ENCODE measurements at places on chromosomes 2 and 18. TPM values are rescaled to one million over a fixed set of nuclear protein-coding genes. Genes with fewer than 3 reads are reported as not detected.

The ALPG gene
- total RNA-seq = not detected

The MDH1B gene
- total RNA-seq = 15.5 TPM

DNA sequence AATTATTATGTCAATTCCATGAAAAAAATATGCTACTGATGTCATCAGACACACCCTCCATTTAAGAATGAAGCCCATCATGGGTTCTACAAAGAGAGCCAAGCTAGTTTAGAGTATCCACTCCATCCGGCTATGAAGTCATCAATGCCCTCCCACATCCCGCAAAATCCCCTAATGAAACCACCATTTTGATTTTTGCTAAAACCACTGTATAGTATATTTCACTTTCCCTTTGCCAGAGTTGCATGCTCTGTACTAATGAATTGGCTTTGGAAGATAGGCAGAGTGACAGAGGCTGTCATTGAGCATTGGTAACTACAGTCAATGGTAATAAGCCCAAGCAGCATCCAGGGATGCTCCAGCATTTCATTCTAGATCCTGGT, 118.6 kb downstream of the ANKRD44 start:
- H3K4me3 ChIP-seq = no peak overlapping the region
- DNase-seq = no peak
- no peak overlapping the region for H3K27ac ChIP-seq
- H3K36me3 ChIP-seq = no peaks in the 10 kb centered on the region
- H3K27me3 ChIP-seq = no peaks in the 10 kb centered on the region
- no peaks in the 10 kb centered on the region for H3K4me1 ChIP-seq

DNA sequence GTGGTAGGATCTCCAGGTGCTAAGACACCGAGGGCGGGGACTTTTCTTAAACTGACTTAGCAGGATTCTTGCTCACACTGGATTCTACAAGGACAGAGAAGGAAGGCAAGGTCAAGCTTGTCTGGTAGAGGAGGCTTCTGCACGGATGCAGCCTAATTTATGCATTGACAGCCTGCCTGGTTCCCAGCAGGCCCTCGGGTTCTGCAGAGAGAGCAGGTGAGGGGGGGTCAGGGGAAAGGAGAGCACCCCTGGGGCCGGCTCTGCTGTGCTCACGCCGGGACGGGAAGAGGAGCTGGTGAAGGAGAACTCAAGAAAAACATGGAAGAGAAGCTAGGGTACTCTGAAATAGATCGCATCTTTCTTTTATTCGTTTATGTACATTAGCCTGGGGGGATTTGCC, 46.4 kb downstream of the ADI1 start:
- H3K4me1 ChIP-seq = no peaks in the 10 kb centered on the region
- no peak overlapping the region for H3K27ac ChIP-seq
- peaks cover 34% of the 10 kb centered on the region for H3K36me3 ChIP-seq

DNA sequence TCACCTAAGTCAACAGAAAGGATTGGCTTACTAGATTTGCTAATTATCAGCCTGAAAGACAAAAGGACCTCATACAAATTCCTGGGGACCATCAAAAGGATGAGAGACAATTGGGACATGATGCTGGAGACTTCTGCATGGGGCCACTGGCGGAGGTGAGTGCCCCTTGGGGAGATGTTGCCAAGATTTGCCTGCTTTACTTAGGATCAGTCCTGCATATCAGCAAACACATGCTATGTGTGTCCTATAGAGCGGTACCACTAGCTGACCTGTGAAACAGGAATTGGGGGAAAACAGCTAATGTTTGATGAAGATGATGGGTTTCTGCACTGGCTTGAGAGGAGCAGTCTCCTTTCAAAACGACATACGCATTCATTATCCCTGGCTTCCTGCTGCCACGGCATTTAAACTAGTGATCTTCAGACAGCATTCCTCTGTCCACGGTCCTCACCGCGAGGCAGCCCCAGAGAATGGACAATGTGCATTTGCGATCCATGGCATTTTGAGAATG, 104.2 kb downstream of the TGIF1 start:
- H3K36me3 ChIP-seq = no peaks in the 10 kb centered on the region
- H3K27ac ChIP-seq = no peak overlapping the region
- no peak overlapping the region for H3K4me3 ChIP-seq
- no peaks in the 10 kb centered on the region for H3K4me1 ChIP-seq
- DNase-seq = no peak
- no peaks in the 10 kb centered on the region for H3K27me3 ChIP-seq

The DQX1 gene
- total RNA-seq = not detected

GRCh38 chr2:234269769-234270204, 219.3 kb downstream of the SPP2 start:
- H3K27me3 ChIP-seq = no peaks in the 10 kb centered on the region
- H3K27ac ChIP-seq = no peak overlapping the region
- no peaks in the 10 kb centered on the region for H3K36me3 ChIP-seq
- DNase-seq = no peak
- H3K4me1 ChIP-seq = no peaks in the 10 kb centered on the region

The CSRNP3 gene
- total RNA-seq = 9.0 TPM

GRCh38 chr2:47336259-47337238, 66.4 kb upstream of the MSH2 start:
- no peak overlapping the region for H3K4me3 ChIP-seq
- no peaks in the 10 kb centered on the region for H3K27me3 ChIP-seq
- peak overlapping the region; percentile 88 for H3K27ac ChIP-seq
- no peaks in the 10 kb centered on the region for H3K36me3 ChIP-seq
- peak; percentile 68 for DNase-seq
- peaks cover 46% of the 10 kb centered on the region for H3K4me1 ChIP-seq

- H3K4me3 ChIP-seq = no peak overlapping the region
- H3K27ac ChIP-seq = no peak overlapping the region
- H3K27me3 ChIP-seq = no peaks in the 10 kb centered on the region
- no peaks in the 10 kb centered on the region for H3K36me3 ChIP-seq
Measured at GRCh38 chr2:46328291-46328690, 31.1 kb downstream of the EPAS1 start.

The PROKR1 gene
- not detected for total RNA-seq

Data from thyroid gland (tissue), 4 donors.